ENCODE measurements at places on chromosomes 3 and 15. TPM values are rescaled to one million over a fixed set of nuclear protein-coding genes. Genes with fewer than 3 reads are reported as not detected.

The FETUB gene
- not detected for total RNA-seq

The TRPM1 gene
- not detected for total RNA-seq

GRCh38 chr3:25448750-25449692 is 21.0 kb downstream of the RARB start:
- peak; percentile 91 for DNase-seq

DNA sequence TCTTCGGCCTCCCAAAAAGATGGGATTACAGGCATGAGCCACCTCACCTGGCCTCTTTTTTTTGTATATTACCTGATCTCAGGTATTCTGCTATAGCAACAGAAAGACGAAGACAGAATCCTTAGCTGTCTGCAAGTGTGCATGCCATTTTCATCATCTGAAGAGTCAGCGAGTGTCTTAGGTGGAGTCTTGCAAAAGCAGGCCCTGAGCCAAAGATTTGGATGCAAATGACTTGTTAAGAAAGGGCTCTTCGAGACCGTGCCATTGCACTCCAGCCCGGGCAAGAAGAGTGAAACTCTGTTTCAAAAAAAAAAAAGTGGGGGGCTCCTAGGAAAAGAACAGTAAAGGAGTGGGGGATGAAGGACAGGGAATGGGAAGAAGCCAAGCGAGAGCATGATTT is 10.2 kb upstream of the TRIM69 start:
- no peak for DNase-seq

The BFSP2 gene
- total RNA-seq: not detected

The WNT5A gene
- total RNA-seq: 45.7 TPM

The SPTBN5 gene
- total RNA-seq: 2.2 TPM

DNA sequence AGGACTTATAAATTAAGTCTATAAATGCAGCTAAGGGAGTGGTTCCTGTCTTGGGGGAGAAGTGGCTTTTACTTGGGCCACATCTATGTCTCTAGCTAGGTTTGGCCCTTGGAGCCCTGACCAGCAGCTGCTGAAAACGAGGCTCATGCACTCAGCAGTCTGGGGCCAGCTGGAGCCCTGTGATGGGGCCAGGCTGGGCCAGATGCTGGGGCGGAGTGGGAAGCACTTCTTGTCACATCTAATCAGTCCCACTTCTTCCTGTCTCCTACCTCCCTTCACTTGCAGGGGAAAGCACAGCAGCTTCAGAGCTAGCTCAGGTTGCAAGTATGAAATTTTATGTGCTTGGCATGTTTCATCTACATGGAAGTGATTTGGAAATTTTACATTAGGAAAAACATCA is 209.9 kb upstream of the ROPN1 start:
- peak; percentile 62 for DNase-seq

The HACD3 gene
- total RNA-seq: 50.7 TPM

Measured in tongue (tissue), 3 donors.